ENCODE measurements at places on chromosomes 1 and 21. TPM values are rescaled to one million over a fixed set of nuclear protein-coding genes. Genes with fewer than 3 reads are reported as not detected.

The WDR64 gene
- not detected for total RNA-seq

DNA sequence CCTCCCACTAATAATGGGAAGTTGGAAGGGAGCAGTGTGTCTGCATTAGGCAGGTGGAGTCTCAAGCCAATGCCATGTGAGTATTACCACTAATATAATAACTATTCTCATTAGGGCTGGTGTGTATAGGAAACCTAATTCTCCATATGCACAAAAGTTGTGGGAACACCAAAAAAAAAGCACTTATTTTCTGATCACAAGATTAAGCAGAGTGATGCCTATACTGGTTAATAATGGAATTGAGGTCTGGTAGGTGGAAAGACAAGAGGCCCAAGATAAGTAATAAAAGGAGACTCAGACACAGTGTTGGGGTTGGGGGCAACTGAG is 7.0 kb upstream of the NPL start:
- no peak for DNase-seq

- peak; percentile 50 for DNase-seq
These were observed 57.6 kb downstream of the ABCA4 start for GRCh38 chr1:94063379-94063778.

DNA sequence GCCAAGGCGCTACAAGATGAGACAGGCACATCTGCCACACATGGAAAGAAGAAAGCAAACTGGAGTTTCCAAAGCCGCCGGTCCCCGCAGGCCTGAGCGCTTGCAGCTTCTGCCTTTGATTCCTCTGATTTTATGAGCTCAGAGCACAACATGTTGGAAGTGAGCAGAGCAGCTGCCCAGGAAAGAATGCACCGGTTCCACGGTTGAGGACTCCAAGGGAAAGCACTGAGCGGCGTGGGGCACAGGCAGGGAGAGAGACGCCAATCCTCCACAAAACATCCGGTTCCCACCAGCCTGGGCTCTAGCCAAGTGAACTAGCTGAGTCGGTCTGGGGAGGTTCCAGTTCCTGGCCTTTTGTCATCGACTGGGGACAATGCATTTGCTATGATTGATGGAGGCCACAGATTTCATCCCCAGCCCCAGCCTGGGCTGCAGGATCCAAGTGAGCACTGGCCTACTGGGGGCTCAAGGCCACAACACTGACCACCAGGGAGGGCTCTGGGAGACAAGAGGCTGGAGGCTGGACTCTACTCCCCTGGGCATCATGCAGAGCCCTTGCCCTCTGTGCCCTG is 253.1 kb upstream of the IRF2BP2 start:
- no peak for DNase-seq

The ACTL8 gene
- not detected for total RNA-seq

DNA sequence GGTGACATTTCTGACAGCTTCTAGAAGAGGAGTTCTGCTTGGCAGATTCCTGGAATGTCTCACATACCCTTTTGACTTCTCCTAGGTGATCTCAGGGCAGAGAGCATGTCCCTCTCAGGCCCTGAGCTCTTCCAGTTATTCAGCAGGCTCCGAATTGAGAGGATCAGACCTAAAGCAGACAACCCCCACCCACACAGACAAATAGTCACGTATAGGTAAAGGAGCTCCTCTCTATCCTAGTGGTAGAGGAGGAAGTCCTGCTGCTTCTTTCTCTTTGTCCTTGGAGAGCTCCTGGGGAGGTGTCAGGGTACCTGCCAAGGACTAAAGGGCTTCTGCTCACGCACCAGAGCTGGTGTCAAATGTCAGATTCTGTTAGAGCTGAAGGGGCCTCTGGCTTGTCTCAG is 128.1 kb downstream of the IER5 start:
- no peak for DNase-seq

DNA sequence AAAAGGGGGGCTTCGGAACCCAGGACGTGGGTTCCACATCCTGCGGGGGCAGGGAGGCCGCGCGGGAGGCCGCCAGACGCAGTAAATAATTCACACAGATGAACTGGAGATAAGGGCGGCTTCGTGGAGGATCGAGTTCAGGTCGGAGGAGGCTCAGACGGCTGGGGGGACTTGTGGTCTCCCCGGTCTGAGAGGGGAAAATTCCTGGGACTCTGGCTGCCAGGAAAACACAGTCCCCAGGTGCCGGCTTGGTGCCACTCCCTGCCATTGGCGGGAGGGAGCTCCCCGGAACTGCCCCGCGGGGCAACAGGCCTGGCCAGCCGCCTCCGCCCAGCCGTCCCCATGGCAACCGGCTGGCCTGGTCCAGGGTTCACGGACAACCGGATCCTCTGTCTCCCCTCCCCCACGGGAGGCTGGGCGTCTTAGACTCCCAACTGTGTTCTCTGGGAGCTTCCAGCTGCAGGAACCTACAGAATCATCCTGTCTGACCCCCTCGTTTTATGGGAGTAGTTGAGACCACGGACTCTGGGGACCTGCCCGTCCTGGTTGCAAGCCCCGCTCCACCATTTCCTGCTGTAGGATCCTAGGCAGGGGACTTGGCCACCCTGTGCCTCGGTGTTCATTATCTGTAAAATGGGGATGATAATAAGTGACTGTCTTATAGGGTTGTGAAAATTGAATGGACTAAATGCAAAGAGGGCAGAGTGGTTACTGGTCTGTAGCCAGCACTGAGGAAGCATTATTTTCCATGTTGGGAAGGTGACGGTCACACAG is 9.6 kb downstream of the CAMK2N1 start:
- no peak for DNase-seq

DNA sequence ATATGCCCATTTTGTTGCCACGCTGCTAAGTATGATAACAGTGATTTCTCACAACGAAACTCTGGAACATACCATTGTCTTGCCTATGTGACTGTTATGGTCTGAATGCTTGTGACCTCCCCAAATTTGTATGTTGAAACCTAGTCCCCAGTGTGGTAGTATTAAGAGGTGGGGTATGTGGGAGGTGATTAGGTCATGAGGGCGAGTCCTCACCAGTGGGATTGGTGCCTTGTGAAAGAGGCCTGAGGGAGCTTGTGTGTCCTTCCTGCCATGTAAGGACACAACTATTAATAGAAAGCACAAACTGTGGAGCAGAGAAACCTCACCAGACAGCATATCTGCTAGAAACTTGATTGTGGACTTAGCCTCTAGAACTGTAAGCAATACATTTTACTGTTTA is 84.6 kb downstream of the SELENOF start:
- no peak for DNase-seq

The TNNT2 gene
- 0.37 TPM for total RNA-seq

The NPHS2 gene
- not detected for total RNA-seq

DNA sequence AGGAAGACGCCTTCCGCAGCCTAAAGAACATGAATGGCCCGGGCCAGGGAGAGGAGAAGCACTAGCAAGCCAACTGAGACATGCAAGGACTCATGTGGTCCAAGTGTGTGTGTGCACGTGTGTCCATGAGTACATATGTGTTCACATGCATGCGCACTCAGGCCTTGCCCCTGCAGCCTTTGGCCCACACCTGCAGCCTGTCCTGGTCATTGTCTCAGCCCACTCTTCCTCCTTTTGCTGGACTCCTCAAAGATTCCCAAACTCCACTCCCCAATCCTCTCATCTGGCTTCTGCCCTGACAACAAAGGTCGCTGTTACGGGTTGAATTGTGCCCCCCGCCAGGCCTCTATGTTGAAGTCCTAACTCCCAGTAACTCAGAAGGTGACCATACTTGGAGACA is 21.9 kb downstream of the CDCA8 start:
- DNase-seq, result no peak

- DNase-seq, result no peak
These were observed 12.9 kb upstream of the NOS1AP start for GRCh38 chr1:162056579-162056978.

DNA sequence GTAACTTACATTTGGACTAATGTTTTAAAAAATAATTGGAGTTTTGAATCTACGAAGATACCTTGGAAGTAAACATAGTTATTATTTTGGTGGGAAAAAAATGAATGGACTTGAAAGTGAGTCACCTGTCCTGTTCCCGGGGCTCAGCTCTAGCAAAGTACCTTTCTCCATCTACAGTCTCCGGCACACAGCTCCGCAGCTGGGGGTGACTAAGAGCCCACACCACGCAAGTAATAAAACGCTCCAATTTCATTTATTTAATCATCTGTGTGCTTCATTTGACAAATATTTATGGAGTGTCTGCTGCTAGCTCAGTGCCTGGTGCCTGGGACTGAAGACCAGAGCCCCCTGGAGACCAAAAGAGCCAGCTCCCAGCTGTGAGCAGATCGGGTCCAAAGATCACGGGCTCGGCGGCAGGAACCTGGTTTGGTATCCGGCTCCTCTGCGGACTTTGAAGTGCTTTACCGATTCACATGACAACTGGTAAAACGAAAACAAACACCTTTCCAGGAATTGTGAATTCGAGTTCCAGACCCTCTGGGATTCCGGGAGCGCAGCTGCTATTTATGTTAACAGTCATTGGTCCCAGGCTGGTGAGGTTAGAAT is 1.7 kb upstream of the RIPK4 start:
- no peak for DNase-seq

GRCh38 chr1:241592273-241592958 is 47.8 kb downstream of the CHML start:
- no peak for DNase-seq

DNA sequence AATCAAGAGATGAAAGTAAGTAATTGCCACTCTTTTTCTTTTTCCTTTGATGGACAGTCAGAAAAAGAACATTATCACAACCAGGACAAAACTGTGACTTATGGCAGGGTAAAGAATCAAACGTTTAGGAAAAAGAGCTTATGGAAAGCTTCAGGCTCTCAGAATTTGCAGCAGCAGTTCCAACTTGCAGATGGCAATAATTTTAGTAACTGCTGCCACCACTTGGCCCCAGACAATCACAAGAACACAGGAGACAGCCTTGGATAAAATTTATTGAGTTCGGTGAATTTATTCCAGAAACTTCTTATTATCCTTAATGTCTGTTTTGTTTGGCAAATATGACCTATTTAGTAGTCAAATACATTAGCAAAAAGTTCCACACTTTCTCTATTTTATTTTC is 804.4 kb downstream of the BRINP3 start:
- DNase-seq, result no peak

DNA sequence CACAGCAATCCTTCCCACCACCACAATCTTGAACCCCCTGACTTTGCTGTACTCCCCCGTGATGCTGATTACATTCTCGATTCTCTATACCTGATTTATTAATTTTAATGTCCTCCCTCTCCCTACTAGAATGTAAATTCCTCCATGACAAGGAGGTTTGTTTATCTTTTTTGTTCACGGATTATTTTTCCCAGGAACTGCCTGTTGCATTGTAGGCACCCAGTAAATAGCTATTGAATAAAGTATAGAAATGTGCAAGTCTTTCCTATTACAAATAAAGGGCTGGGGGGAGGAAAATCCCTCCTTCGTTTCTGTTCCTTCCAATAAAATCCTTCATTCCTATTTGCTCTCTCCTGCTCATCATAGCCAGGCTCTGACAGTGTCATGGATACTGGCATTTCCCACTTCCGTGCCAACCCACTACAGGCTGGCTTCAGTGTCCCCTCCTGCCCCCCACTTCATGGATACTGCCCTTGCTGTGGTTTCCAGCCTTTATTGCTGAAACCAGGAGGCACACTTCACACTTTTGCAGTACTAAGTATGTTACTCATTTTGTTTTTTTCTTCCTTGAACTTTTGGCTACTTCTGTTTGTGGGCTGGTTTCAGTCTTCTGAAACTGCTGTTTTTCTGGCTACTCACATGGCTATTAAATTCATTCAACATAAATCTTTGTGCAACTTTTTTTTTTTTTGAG is 7.5 kb downstream of the KIF1B start:
- DNase-seq, result no peak

DNA sequence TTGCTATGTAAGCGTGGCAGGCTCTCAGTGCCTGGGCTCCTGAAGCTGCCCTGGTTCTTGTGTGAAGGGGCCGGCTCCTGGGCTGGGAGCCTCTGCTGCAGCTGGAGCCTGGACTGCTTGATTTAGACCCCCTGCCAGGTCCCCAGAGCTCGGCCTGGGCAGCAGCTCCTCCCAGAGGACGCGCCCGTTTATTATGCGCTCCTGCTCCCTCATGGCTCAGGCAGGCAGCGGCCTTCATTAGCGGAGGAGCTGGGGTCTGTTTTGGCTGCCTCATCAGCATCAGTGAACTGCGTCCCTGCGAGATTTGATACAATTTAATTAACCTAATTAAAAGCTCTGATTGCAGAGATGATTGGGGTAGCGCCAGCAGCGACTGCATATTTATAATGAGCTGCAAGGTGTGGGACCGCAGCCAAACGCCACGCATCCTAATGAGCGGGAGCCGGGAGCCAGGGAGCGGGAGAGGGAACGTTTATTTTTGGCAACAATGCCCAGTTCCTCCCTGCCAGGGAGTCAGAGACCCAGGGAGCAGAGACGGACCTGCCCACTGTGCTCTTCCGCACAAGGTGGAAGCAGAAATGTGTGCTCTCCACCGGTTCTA is 16.6 kb downstream of the UTP11 start:
- no peak for DNase-seq

GRCh38 chr1:19353596-19353995 is 41.5 kb downstream of the SLC66A1 start:
- DNase-seq, result no peak

- no peak for DNase-seq
These were observed 11.9 kb downstream of the THEMIS2 start for GRCh38 chr1:27884006-27884954.

The ADCY10 gene
- total RNA-seq, result 0.14 TPM

DNA sequence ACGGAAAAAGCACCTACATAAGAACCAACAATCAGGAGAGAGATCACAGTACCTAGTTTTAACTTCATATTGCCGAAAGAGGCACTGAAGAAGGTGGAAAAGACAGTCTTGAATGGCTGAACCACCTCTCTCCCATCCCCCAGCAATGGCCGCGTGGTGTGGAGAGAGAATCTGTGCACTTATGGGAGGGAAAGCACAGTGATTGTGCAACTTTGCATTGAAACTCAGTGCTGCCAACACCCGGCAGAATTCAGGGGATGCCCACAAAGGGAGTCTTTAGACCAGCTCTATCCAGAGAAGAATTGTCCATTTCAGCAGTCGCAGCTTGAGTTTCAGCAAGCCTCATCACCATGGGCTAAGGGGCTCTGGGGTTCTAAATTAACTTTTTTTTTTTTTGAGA is 186.3 kb upstream of the USP25 start:
- no peak for DNase-seq

GRCh38 chr21:43924421-43925095 is 59.5 kb downstream of the AGPAT3 start:
- DNase-seq, result no peak

- DNase-seq, result peak; percentile 54
These were observed 1.5 kb downstream of the RGS2 start for GRCh38 chr1:192810253-192810880.

GRCh38 chr1:13708380-13708982 is 8.5 kb downstream of the PRDM2 start:
- DNase-seq, result no peak

The CFAP74 gene
- total RNA-seq, result not detected

DNA sequence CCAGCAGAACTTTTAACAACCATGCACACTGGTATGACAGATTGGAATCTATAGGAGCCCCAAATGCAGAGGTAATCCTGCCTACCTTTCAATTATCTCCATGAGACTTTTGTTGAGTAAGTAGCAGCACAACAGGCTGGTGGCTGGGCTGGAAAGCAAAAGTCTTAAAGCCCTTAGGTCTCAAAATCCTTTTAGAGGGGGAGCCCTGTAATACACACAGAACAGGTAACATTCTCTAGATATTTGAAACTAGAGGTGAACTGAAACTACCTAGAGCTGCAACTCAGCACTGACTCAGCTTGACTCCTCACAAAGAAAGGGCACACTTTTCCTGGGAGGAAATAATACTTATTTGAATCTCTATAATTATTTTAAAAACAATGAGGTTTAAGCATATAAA is 71.5 kb downstream of the CLCA4 start:
- no peak for DNase-seq
